ENCODE measurements at places on chromosomes 3 and 15.

DNA sequence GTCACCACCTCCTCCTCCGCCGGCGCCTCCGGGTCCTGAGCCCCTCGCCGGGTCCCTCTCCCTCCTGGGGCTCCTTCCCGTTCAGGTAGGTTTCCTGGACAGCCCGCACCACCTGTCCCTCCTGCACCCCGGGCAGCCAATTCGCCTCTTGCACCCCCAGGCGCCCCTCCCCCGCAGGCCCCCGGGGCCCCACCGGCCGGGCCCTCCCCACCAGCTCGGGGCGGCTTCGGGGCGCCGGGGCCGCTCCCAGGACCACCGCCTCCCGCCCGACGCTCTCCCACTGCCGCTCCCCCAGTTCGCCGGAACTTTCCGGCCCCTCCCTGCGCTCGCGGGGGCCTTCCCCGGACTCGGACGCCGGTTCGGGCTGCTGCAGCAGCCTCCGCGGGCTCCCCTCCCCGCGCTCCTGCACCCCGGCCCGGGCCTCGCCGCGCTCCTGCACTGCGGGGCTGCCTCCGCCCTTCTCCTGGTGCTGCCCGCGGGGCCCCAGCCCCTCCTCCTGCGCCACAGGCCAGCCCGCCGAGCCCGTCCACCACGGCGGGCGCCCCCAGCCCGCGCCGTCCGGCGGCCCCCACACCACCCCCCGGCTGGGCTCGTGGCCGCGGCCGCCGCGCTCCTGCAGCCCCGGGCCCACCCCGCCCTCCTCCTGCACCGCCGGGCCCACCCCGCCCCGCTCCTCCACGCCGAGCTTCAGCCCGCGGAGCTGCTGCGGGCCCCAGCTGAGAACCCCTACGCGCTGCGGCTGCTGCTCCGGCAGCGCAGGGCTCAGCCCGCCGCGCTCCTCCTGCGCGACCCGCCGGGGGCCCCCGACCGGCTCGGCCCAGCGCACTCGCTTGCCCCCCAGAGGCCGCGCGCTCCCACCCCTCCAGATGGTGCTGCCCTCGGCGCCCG, 587 bp upstream of the TNK2 start:
- DNase-seq = no peak

- DNase-seq = no peak
Observed at GRCh38 chr3:138950006-138950644, 3.1 kb downstream of the FOXL2NB start.

DNA sequence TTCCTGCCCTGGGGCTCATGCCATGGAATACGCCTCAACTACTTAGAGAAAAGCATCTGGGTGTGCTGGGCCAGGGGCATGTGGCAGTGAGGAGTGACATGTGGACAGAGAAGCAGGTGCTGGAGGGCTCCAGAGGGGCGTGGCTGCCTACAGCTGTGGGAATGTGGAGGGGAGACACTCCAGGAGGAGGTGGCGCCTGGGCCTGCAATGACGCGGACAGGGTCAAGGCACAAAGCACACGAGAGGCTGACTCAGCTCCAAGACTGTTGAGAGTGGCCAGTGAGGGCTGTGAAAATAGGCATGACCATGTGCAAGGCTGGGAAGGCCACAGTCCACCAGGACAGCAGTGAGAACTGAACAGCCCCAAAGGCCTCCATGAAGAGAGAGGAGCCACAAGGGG, 48.5 kb downstream of the PTH1R start:
- DNase-seq = no peak

- no peak for DNase-seq
Observed at GRCh38 chr3:46359733-46360493, 6.0 kb downstream of the CCR2 start.

DNA sequence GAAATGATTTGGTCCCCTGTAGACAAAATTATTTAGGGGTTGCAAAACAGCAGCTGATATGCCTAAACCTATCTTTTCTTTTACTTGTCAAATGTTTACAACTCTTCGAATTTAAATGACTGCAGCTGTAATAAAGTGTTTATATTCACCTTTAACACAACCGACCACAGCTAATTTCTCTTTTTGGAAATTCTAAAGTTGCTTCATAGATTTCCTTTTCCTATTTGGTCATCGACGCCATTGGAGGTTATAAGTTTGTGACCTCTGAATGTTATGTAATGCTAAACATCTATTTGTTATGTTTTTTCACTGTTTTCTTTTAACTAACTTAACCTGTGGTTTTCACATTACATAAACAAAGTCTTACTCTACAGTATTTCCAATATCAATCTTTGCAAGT, 1094.9 kb upstream of the EPHA6 start:
- no peak for DNase-seq

DNA sequence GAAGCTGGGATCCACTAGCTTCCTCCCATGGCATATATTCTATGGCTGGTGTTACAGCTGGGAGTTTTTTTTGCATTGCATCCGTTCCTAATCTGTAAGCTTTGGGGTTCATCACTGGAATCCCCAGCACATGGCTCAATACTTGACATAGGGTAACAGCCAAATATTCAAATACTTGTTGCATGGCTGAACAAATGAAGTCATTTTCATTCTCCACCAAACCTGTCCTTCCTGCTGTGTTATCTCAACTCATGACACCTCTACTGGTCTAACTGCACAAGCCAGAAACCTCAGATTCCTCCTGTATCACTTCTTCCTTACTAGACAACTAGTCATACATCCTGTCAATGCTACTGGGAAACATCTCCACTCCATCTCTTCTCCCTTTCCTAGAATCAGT, 43.4 kb downstream of the ST3GAL6 start:
- DNase-seq = no peak

- no peak for DNase-seq
Observed at GRCh38 chr3:193875601-193876321, 260.2 kb upstream of the HES1 start.
